ENCODE measurements at places on chromosomes 16 and 17. TPM values are rescaled to one million over a fixed set of nuclear protein-coding genes. Genes with fewer than 3 reads are reported as not detected.

The KRTAP4-6 gene
- not detected for total RNA-seq

The NRN1L gene
- not detected for total RNA-seq

The ADAM11 gene
- 0.73 TPM for total RNA-seq

The HOXB1 gene
- not detected for total RNA-seq

The CEP95 gene
- 34.2 TPM for total RNA-seq

The RASL10B gene
- 28.3 TPM for total RNA-seq

The SDR42E2 gene
- not detected for total RNA-seq

The SHCBP1 gene
- 47.0 TPM for total RNA-seq

The TEKT5 gene
- not detected for total RNA-seq

The MPP2 gene
- total RNA-seq, result 16.3 TPM

The DNAAF1 gene
- total RNA-seq, result not detected

The TBC1D3C gene
- 0.66 TPM for total RNA-seq

The TPSD1 gene
- total RNA-seq, result not detected

The TBC1D3G gene
- not detected for total RNA-seq

The PRR35 gene
- total RNA-seq, result not detected

The ZG16 gene
- total RNA-seq, result not detected

The EXOC3L1 gene
- total RNA-seq, result 2.0 TPM

The RPGRIP1L gene
- 21.4 TPM for total RNA-seq

The CEP295NL gene
- total RNA-seq, result 1.3 TPM

The PRAC1 gene
- not detected for total RNA-seq

The P2RX5 gene
- 3.0 TPM for total RNA-seq

The CA10 gene
- not detected for total RNA-seq

The MRTFB gene
- total RNA-seq, result 10.3 TPM

The TP53TG3F gene
- total RNA-seq, result not detected

The TBC1D3I gene
- not detected for total RNA-seq

The HAP1 gene
- 0.08 TPM for total RNA-seq

The HYDIN gene
- total RNA-seq, result 0.18 TPM

The NUDT16L1 gene
- 23.6 TPM for total RNA-seq

The FTO gene
- total RNA-seq, result 129 TPM

The GAS7 gene
- 0.66 TPM for total RNA-seq

The CDRT4 gene
- not detected for total RNA-seq

The SLC12A3 gene
- total RNA-seq, result not detected

The NGFR gene
- 104 TPM for total RNA-seq

The ABCA9 gene
- total RNA-seq, result not detected

The LRRC36 gene
- total RNA-seq, result not detected

The C16orf96 gene
- total RNA-seq, result not detected

The KRTAP2-3 gene
- total RNA-seq, result not detected

The SPATA22 gene
- total RNA-seq, result 1.8 TPM

The CACNG1 gene
- not detected for total RNA-seq

The GFAP gene
- total RNA-seq, result not detected

The OMG gene
- not detected for total RNA-seq
